ENCODE measurements at places on chromosomes 6 and 20.

GRCh38 chr20:8912731-8913130, 156.2 kb upstream of the PLCB4 start:
- DNase-seq, result no peak

- no peak for DNase-seq
Measured at GRCh38 chr20:50481741-50482140, 28.4 kb upstream of the PTPN1 start.

- DNase-seq, result no peak
Measured at GRCh38 chr6:119586250-119586882, 236.8 kb upstream of the MAN1A1 start.

DNA sequence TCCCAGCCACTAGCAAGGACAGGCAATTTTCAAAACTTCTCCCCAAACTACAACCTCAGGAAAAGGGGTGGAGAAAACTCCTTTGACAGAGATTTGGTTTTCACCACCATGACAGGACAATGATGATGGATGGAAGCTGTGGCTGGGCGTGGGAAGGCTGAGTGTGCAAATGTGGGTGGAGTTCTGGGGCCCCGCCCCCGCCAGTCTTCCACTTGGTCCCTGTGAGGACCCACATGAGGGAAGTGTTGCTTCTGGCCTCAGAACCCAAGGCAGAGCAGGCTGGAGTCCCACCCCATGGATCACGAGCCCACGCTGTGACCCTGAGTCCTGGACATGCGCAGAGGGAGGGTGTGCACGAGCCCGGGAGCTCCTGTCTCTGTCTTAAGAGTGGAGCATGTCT, 21.5 kb upstream of the MRGBP start:
- DNase-seq, result no peak

DNA sequence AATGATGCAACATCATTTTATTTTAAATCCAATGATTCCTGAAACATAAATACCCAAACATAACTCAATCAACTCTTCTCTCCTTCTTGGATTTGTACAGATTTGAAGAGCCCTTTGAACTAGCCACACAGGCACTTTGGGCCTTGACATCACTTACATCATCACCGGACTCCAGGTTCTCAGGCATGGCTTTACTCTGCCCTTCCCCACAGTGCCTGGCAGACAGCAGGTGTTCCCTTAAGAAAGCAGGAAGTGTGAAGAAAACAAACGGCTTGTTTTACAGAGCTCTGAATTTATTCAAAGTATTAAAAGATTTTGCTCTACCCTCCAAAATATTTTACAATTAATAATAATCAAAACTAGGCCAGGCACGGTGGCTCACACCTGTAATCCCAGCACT, 54.8 kb upstream of the GCM1 start:
- no peak for DNase-seq

GRCh38 chr6:10478187-10479040, 42.7 kb upstream of the GCNT2 start:
- DNase-seq, result peak; percentile 71

- no peak for DNase-seq
Measured at GRCh38 chr20:63565021-63565698, 8.9 kb downstream of the HELZ2 start.

GRCh38 chr20:44959638-44960102, 527 bp downstream of the TOMM34 start:
- peak; percentile 90 for DNase-seq

GRCh38 chr6:121609281-121609680, 173.8 kb downstream of the GJA1 start:
- no peak for DNase-seq

- no peak for DNase-seq
Measured at GRCh38 chr6:18464176-18464575, 77.0 kb downstream of the RNF144B start.

GRCh38 chr6:25297823-25298522, 18.8 kb downstream of the CARMIL1 start:
- DNase-seq, result no peak

DNA sequence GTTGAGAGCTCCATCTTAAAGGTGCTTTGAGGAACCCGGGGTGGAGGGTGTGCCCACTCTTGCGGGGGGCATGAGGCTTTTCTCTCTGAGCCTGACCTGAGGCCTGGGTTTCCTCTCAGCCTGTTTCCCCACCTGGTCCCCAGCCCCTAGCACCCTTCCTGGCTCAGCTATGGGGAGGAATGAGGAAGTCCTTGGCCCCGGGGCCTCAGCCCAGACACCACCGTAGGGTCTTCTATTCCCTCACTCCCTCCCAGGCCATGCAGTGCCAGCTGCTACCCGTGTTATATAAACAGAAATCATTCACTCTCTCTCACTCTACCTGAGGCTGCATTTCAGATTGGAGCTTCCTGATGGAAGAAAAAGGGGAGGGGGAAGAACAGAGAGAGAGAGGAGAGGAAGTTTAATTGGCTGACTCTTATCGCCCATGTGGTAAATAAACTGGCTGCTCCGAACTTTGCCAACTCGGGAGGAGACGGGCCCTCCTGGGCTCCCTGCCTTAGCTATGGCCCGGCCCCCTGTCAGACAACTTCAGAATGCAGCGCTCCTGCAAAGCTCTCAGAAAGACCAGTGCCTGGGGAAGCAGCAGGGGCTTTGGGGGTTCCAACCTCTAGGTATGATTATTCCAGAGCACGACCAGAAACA, 2.8 kb downstream of the CDH22 start:
- DNase-seq, result no peak

- no peak for DNase-seq
Measured at GRCh38 chr6:87482366-87482765, 9.6 kb downstream of the SLC35A1 start.

- peak; percentile 43 for DNase-seq
Measured at GRCh38 chr20:46056970-46057855, 28.2 kb downstream of the SLC12A5 start.

GRCh38 chr6:109059571-109060021, 35.0 kb downstream of the SESN1 start:
- peak; percentile 40 for DNase-seq

- no peak for DNase-seq
Measured at GRCh38 chr6:40630051-40630450, 42.9 kb upstream of the LRFN2 start.

- peak; percentile 99 for DNase-seq
Measured at GRCh38 chr6:158869826-158870648, 50.9 kb upstream of the EZR start.

DNA sequence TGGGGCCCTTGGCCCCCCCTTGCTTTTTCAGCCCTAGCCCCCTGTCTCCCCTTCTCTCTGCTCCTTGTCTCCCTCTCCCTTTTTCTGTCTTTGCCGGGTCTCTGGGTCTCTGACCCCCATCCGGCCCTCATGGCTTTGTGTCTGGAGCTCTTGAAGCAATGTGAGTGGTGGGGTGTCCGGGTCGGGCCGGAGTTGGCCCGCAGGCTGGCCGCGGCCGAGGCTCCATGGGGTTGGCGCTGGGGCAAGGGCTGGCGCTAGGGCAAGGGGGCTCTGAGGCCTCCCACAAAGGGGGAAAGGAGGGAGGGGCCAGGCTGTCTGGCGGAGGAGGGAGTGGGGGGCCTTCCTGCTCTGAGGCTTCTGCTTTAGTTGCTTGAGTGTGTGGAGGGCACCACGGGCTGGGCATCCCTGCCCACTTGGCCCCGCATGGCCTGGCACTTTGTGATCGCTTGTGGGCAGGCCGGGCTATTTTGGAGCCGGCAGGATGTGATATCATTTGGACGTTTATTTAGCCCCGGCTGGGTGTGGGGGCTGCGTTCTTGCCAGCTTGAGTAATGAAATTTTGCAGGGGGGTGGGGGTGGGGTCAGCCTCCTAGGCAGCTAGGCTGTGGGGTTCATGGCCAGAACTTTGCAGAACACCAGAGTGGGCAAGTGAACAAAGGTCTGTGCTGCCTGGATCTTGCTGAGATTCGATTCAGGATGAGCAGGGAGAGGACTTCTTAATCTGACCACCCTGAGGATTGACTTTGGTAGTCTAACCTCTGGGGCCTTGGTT, 78.7 kb upstream of the MYL9 start:
- peak; percentile 76 for DNase-seq

GRCh38 chr6:157954150-157955117, 27.2 kb upstream of the SYNJ2 start:
- DNase-seq, result no peak

DNA sequence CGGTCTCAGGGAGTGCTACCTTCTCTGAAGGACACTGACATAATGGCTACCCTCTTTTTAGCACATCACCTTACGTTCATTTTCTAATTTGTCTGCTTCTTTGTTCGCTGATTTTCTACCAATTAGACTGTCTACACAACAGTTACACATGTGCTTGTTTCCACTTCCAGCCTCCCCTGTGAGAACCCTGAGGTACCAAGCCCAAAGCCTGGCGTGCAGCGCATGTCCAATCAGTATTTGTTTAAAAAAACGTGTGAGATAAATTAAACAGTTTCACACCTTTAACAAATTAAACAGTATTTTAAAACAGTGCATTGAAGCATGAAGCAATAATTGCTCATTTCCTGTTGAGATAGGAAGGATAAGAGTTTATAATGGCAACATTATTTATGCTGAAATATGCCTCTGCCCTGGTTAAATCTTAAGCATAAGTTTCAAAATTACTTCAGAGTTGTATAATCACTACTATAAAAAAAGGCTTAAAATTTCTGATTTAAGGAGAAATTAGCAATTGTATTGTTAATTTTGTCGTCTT, 88.9 kb downstream of the MAP3K5 start:
- peak; percentile 2 for DNase-seq

GRCh38 chr6:28081486-28081751, 1.1 kb downstream of the ZNF165 start:
- no peak for DNase-seq

- no peak for DNase-seq
Measured at GRCh38 chr20:8735674-8736073, 333.2 kb upstream of the PLCB4 start.

- DNase-seq, result no peak
Measured at GRCh38 chr20:36133821-36134220, 20.7 kb upstream of the EPB41L1 start.

- DNase-seq, result no peak
Measured at GRCh38 chr6:30767158-30767943, 23.0 kb upstream of the IER3 start.

GRCh38 chr6:138593909-138594757, 94.8 kb upstream of the NHSL1 start:
- no peak for DNase-seq

DNA sequence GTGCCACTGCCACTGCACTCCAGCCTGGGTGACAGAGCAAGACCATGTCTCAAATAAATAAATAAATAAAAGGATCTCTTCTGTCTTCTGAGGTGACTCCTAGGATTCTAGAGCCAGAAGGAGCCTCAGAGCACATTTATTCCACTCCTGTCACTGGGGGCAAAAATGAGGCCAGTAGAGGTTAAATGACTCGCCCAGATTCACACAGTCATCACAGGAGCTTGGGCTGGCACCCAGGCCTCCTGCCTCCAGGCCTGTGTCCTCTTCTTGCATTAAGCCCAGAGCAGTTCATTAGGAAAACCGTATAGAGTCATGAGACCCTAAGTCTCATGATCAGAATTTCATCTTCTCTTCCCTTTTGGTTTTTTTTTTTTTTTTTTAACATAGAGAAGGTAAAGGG, 243.3 kb downstream of the NRN1 start:
- peak; percentile 44 for DNase-seq

GRCh38 chr6:30804333-30804732, 60.0 kb upstream of the IER3 start:
- no peak for DNase-seq

GRCh38 chr6:94645191-94645590, 932.1 kb upstream of the MANEA start:
- no peak for DNase-seq

- no peak for DNase-seq
Measured at GRCh38 chr20:33744181-33744580, 12.4 kb downstream of the ZNF341 start.

DNA sequence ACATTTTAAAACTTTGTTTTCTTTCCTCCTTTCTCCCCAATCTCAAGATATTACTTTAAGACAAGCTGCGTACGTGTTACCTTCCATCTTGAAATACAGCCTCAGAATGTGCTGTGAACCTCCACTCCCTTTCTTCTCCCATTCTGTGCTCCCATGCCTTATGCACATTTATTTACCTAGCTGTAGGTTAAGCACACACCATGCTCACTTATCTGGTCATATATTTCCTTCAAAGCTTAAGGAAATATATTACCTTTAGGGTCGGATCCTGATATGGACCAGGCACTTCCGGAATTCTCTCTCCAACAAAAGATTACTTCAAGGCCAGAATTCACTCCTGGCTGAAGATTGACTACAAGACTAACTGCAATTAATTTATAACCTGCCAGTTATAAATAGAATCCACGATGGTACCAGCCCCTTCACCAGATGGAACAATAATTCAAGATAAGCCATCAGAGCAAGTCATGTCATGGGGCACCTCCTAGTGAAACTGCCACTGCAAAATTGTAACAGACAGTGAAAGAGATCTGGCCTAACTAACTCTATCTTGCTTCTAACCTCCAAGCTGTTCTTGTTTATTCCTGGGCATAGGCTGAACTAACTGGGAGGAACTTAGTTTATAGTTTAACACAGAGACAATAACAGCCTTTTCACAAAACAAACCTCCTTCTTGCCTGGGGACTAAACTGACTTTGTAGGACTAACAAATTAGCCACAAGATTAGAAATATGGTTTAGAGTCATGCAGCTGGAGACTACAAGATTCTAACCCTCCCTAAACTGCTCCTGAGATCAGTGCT, 47.5 kb downstream of the OR2B6 start:
- no peak for DNase-seq

GRCh38 chr6:47237196-47237595, 72.5 kb downstream of the TNFRSF21 start:
- no peak for DNase-seq

DNA sequence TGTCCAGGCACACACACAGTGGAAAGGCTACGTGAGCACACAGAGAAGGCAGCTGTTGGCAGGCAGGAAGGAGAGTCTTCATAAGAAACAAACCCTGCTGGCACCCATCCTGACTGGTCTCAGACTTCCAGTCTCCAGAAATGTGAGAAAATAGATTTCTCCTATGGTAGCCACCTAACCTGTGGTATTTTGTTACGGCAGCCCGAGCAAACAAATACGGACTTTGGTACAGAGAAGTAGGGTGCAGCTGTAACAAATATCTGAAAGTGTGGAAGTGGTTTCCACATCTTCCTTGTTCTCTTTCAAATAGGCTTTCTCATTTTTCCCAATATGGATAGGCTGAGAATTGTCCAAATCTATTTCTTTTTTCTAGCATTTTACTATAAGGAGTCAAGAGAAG, 94.6 kb downstream of the ADGB start:
- DNase-seq, result no peak
